ENCODE measurements at places on chromosomes 7 and 10. TPM values are rescaled to one million over a fixed set of nuclear protein-coding genes. Genes with fewer than 3 reads are reported as not detected.

GRCh38 chr10:77231884-77232610, 405.6 kb downstream of the KCNMA1 start:
- H3K27ac ChIP-seq, result no peak overlapping the region
- H3K4me3 ChIP-seq, result no peak overlapping the region
- no peaks in the 10 kb centered on the region for H3K36me3 ChIP-seq
- H3K27me3 ChIP-seq, result no peaks in the 10 kb centered on the region
- H3K4me1 ChIP-seq, result no peaks in the 10 kb centered on the region

COL28A1 gene
- total RNA-seq, result 7.3 TPM

GRCh38 chr7:43458330-43459018, 124.4 kb upstream of the STK17A start:
- H3K27me3 ChIP-seq, result no peaks in the 10 kb centered on the region
- H3K4me1 ChIP-seq, result peaks cover 20% of the 10 kb centered on the region
- no peak overlapping the region for H3K4me3 ChIP-seq
- no peak for DNase-seq
- H3K27ac ChIP-seq, result no peak overlapping the region

GRCh38 chr10:84308481-84309304, 19.7 kb upstream of the CCSER2 start:
- H3K4me3 ChIP-seq, result no peak overlapping the region
- H3K27ac ChIP-seq, result no peak overlapping the region
- H3K4me1 ChIP-seq, result no peaks in the 10 kb centered on the region
- no peaks in the 10 kb centered on the region for H3K27me3 ChIP-seq
- DNase-seq, result no peak

DNA sequence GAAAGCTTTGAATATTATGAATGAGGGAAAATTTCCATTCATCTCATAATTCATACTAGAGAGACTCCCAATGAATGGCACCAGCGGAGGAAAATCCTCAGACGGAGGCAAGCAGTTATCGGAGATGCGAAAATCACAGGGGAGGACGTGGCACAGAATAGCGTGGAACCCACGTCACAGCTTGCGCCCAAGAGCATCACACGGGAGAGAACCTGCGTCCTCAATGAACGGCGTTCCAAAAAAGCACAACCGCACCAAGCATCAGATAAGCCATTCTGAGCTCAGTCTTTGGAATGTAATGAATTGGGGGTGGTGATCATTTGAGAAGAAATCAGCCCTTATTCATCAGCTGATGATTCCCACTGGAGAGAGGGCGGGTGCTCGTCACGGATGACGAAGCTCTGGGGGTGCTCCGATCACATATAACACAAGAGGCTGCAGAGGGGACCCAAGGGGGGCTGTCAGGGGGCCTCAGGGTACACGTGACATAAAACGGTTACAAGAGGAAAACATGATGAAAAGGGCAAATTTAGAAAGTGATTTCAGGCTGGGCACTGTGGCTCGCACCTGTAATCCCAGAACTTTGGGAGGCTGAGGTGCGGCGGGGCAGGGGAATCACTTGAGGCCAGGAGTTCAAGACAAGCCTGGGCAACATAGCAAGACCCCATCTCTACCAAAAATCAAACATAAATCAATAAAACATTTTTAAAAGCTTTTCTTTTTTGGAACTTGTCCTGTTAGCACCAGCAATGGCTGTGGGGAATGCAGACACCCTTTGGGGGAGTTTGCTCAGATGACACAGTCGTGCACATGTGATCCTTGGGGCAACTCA, 33.8 kb upstream of the FIS1 start:
- no peaks in the 10 kb centered on the region for H3K27me3 ChIP-seq
- no peak for DNase-seq
- H3K36me3 ChIP-seq, result no peaks in the 10 kb centered on the region

HMX3 gene
- total RNA-seq, result not detected

All from Caco-2 (cell line).